H4 (cell line): ENCODE measurements at places on chromosomes 3 and 15. TPM values are rescaled to one million over a fixed set of nuclear protein-coding genes. Genes with fewer than 3 reads are reported as not detected.

Gene TERC
- total RNA-seq: 20.2 and 68.1 TPM in 2 replicates

Gene PCLAF
- total RNA-seq: 158 and 274 TPM in 2 replicates

DNA sequence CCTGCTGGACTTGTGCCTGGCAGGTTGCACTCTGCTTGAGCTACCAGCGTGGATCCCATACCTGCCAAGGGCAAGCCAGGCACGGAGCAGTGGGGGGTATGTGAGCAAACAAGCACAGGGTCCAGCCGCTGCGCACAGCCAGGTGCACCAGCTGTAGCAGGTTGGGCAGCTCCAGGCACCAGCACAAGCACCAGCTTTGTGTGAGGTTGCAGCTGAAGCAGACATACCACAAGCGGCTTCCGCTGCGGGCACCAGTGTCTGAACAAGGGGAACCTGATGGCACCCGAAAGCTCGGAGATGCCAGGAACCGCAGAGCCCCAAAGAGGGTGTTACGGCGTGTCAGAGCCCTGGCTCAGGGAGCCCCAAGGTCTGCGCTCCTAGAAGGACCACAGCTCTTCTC lies 472.7 kb upstream of the ARL6 start:
- no peak for DNase-seq

DNA sequence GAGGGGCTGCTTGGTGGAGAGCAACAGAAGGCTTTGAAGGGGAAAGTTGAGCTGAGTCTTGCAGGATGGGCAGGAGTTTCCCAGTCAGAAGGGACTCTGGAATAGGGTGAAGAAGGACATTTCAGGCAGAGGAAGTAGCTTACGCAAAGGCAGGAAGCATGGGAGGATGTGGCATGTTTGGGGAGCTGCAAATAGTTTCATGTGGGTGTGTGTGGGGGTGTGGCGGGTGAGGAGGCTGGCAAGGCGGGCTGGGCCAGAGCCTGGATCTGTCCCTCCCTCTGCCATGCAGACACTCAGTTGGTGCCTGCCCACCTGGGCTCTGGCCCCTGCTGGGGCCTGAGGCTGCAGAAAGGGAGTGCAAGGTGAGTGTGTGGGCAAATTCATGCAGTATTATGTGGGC lies 10.4 kb downstream of the TEX264 start:
- no peak for DNase-seq

DNA sequence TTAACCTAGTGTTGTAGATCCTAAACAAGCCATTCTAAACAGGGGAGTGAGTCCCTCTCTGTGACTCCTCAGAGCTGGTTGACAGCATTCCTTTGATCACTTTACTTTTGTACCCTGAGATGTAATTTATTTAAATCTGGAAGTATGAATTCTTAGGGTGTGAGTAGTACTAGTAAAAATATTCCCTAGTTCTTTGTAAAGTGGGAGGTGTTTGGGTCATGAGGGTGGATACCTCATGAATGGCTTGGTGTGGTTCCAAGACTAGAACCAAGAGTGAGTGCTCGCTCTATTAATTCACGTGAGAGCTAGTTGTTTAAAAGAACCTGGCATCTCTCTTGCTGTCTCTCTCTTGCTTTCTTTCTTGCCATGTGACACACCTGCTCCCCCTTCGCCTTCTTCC lies 223.7 kb downstream of the SQOR start:
- DNase-seq: no peak

GRCh38 chr3:57956119-57956832 lies 51.9 kb upstream of the FLNB start:
- peak; percentile 35 for DNase-seq

- peak; percentile 70 for DNase-seq
Observed at GRCh38 chr3:165336786-165337185, 140.6 kb upstream of the SLITRK3 start.

- no peak for DNase-seq
Observed at GRCh38 chr15:80706161-80706560, 11.1 kb downstream of the ABHD17C start.

GRCh38 chr15:23797747-23798446 lies 110.8 kb upstream of the NDN start:
- DNase-seq: no peak

DNA sequence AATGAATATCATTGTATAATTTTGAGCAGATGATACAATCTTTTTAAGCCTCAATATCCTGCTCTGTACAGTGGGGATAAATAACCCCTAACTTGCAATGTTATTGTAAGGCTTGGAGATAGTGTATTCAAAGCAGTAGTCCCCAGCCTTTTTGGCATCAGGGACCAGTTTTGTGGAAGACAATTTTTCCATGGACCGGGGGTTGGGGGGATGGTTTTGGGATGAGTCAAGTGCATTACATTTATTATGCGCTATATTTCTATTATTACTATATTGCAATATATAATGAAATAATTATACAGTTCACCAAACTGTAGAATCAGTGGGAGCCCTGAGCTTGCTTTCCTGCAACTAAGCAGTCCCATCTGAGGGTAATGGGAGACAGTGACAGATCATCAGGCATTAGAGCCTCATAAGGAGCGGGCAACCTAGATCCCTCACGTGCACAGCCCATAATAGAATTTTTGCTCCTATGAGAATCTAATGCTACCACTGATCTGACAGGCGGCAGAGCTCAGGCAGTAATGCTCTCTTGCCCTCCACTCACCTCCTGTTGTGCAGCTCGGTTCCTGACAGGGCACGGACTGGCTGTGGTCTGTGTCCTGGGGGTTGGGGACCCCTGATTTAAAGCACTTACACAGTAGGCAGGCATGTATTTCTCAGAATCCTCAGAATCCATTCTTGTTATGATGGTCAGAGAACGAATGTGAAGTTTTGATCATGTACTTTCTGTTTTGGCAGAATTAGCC lies 102.2 kb downstream of the PTPRG start:
- DNase-seq: no peak

- peak; percentile 86 for DNase-seq
Observed at GRCh38 chr15:62647202-62647842, 395.2 kb upstream of the TPM1 start.

- DNase-seq: no peak
Observed at GRCh38 chr3:55728461-55729100, 241.5 kb upstream of the WNT5A start.
